ENCODE measurements at places on chromosomes 4 and X.

DNA sequence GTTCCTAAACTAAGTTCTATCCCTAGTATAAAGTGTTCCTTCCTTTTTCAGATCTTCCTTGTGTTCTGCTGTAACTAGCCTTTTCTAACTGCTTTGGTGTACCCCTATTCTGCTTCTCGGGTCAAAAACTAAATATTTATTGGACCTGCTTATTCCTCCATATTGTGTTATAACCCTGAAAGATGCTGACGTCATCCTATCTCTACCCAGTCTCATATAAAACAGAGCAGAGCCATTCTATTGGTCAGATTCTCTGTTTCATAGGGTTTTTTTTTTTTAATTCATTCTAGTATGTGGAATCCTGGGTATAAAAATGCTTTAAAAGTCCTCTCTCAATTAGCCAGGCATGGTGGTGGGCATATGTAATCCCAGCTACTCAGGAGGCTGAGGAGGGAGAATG lies 349.7 kb downstream of the ACTRT1 start:
- no peak for DNase-seq

GRCh38 chrX:39805825-39806224 lies 291.9 kb downstream of the BCOR start:
- no peak for DNase-seq

DNA sequence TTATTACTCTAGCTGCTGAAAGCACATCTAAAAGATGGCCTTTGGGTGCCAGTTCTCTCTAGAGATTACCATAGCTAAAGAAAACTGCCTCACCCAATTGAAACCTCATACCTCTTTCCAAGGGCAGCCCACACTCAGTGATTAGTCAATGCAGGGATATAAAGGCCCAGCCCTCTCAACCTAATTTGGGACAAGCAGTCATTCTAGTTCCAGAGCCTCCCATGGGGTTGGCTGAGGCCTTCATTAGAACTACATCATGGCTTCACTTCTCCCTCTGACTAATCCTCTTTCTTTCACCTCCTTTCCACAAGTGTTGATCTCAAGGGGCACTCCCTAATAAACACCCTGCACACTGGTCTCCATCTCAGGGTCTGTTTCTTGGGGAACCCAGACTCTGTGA lies 38.5 kb upstream of the C1GALT1C1 start:
- no peak for DNase-seq

DNA sequence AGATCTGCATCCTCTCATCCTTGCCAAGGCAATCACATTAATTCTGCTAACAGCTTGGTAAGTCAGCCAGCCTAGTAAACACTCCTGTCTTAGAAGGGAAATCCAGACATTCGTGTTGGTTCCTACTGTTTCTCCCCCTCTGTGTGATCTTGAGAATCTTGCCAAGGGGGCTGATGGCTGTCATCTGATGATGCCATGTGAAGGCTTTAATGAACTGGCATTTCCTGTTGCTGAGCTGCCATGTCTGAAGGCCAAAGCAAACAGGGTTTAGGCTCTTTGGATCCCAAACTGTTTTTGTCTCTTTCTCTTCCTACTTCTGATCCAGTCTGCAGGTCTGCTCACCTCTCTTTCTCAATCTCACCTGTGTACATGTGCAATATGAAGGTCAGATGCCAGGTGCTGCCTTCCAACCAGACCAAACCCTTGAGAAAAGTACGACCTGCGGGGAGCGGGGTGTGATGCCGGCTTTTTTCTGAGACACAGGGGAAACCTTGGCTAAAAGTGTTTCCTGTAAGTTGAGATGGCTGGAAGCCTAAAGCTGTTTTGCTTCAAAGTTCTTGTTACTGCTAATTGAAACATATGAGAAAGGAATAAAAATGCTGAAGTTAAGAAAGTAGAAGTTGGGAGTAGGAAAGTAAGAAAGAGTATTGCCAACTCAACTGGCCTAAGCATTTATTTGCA lies 532.9 kb downstream of the ANKRD50 start:
- DNase-seq: no peak

Data from SHP77 treated with DMSO at 0.1 percent for 48 hours (cell line).